ENCODE measurements at places on chromosomes 12 and 14.

GRCh38 chr14:33134975-33135374 is 196.3 kb downstream of the NPAS3 start:
- DNase-seq = no peak

- no peak for DNase-seq
These were observed 56.2 kb downstream of the ACTN1 start for GRCh38 chr14:68922886-68923285.

- no peak for DNase-seq
These were observed 199.4 kb upstream of the FOXN3 start for GRCh38 chr14:89616425-89616824.

DNA sequence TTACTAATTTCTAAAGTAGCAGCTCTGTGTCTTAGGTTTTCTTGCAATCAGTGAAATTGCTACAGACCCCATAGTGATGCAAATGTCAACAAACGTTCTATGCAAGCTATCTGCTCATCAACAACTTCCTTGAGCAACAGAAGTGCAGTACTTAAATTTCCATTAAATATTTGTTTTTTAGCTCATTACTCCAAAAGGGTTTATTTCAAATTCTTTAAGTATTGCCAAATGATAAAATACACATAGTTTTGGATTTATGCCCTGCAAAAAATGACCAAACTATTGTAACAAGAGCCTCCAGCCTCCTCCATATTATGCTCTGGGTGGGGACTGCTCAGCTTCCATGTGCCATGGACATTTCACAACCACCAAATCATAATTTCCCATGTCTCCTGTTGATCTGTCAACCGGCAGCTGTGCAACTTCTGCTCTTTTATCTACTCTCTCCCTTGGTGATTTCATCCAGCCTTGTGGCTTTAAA is 4.4 kb downstream of the BDKRB1 start:
- DNase-seq = no peak

- DNase-seq = peak; percentile 51
These were observed 21.6 kb upstream of the CACNA2D4 start for GRCh38 chr12:1939801-1940607.

Measured in NCI-H2029 (cell line).